Activated T-cell treated with anti-CD3 and anti-CD28 coated beads, Interleukin-2, amount 50 U/mL, for 72 hours (primary cell): ENCODE measurements at places on chromosomes 11 and 22. TPM values are rescaled to one million over a fixed set of nuclear protein-coding genes. Genes with fewer than 3 reads are reported as not detected.

Gene CNGA4
- total RNA-seq, result 0.46 TPM

Gene MISFA
- total RNA-seq, result 3.1 TPM

Gene CASP5
- not detected for total RNA-seq

Gene OR51I1
- total RNA-seq, result not detected

Gene ZPR1
- total RNA-seq, result 77.6 TPM

Gene COMT
- total RNA-seq, result 97.4 TPM

Gene SCGB1A1
- not detected for total RNA-seq

Gene MRGPRE
- total RNA-seq, result not detected
